Activated CD4-positive, alpha-beta T cell treated with anti-CD3 and anti-CD28 coated beads for 24 hours (primary cell): ENCODE measurements at places on chromosomes 16 and 17.

DNA sequence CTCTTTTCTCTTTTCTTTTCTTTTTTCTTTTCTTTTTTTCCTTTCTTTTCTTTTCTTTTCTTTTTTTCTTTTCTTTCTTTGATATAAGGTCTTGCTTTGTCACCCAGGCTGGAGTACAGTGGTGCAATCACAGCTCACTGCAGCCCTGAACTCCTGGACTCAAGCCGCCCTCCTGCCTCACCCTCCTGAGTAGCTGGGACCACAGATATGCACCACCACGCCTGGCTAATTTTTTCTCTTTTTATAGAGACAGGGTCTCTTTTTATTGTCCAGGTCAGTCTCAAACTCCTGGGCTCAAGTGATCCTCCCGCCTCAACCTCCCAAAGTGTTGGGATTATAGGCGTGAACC, 145.8 kb downstream of the IRX3 start:
- no peak for DNase-seq

GRCh38 chr17:44187131-44187899, 543 bp downstream of the TMUB2 start:
- no peak for DNase-seq

DNA sequence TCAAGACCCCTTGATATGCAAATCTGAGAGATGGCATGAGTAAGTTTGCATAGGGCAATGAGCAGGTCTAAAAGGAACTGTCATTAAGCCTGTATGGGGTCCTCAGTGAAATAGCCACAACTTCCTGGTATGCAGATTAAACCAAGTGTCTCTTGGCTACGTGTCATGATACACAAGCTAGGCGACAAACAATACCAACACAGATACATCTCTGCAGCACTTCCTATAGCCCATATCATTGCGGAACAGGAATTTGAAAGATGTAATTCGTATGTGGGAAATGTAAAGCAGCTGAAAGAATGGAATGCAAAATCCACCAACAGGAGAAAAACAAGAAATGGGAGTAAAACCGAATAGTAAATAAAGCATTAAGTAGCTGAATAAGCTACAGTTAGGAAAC, 12.9 kb downstream of the PRSS22 start:
- DNase-seq = no peak

- no peak for DNase-seq
Observed at GRCh38 chr17:47363171-47363570, 39.4 kb downstream of the EFCAB13 start.

GRCh38 chr16:49600976-49601375, 227.4 kb downstream of the C16orf78 start:
- DNase-seq = no peak

DNA sequence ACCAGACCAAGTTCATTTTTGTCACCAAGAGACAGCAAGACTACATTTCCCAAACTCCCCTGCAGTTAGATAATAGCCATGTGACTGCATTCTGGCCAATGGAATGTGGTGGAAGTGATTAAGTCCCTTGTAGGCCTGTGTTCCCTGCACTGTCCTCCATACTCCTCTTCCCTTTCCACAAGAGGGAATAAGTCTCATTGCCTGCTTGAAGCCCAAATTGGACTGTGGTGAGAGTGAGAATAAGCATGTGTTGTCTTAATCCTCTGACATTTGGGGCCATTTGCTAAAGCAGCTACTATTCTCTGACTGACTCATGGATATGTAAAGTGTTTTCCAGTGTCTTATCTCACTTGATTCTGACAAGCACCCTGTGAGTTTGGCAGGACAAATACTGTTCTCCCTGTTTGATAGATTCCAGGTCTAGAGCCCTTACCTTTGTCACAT, 20.7 kb downstream of the PIK3R6 start:
- no peak for DNase-seq

DNA sequence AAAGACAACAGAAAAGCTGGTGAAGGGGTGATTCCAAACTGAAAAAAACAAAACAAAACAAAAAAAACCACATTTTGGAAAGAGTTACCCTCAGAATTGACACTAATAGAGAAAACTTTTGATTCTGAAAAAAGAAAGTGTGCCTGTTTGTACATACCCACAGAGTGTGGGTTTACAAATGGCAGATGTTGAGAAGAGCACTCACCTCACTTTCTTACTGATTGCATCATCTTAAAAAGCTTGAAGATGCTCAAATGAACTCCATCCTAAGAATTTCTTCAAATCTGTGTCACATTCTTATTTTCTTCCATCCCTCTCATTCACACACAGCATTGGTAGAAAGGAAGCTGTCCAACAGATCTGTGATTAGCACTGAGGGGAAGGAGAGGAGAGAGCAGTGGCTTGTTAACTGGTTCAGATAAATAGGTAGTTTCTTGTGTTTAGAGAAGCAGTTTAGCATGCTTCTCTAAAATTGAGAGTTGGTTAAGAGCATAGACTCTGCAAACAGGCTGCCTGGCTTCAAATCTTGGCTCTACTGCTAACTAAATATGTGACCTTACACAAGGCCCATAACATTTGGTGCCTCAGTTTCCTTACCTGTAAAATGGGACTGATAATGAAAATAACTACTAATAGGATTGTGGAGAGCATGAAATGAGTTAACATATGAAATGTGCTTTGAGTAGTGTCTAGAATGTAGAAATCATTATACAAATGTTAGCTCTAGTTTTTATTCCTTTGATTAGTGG, 6.9 kb downstream of the GNAO1 start:
- DNase-seq = no peak

DNA sequence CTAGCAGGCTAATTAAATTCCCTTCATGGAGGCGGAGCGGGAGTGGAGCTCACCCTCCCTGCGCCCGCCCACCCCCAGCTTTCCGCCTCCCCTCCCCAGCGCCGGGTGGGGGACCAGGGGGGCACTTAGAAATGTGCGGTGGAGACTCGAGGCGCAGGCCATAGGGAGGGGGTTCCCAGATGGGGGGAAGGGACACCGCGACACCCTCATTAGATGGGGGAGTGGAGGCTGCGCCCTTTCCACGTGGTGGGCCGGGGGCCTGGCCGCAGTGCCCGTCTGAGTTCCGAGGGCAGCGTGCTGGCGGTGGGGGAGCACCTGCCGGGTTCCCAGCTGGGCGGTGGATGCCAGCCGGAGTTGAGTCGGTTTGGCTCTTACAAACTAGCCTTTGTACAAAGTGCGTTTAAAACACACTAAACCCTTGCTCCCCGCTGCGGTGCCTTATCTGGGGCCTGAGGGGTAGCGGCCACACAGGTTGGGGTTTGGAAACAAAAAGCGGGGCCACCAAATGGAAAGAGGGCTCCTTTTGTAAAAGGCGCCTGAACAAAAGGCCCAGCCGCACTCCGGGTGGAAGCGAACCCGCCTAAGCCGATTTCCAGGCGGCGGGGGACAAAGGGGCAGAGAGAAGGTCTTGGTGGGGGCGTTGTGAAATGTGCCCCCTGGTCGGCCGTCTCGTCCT, 1.4 kb downstream of the GSE1 start:
- DNase-seq = no peak

DNA sequence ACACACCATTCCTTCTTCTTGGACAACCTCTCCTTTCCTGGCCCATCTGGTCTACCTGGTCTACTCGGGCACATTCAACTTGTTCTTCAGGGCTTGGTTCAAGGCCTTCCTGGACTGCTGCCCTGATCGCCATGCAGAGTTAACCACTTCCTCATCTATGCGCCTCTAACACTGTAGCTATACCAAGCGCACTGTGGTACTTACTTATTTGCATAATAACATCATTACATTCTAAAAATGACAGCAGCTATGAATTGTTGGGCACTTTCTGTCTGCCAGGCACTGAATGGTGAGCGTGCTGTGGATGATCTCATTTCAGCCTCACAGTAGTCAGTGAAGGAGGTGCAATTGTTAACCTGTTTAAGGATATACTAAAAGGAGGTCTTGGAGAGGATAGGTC, 66.9 kb upstream of the SDK2 start:
- no peak for DNase-seq

- no peak for DNase-seq
Observed at GRCh38 chr16:73189136-73189535, 141.2 kb upstream of the ZFHX3 start.

GRCh38 chr17:59377410-59377809, 46.0 kb downstream of the YPEL2 start:
- DNase-seq = no peak

DNA sequence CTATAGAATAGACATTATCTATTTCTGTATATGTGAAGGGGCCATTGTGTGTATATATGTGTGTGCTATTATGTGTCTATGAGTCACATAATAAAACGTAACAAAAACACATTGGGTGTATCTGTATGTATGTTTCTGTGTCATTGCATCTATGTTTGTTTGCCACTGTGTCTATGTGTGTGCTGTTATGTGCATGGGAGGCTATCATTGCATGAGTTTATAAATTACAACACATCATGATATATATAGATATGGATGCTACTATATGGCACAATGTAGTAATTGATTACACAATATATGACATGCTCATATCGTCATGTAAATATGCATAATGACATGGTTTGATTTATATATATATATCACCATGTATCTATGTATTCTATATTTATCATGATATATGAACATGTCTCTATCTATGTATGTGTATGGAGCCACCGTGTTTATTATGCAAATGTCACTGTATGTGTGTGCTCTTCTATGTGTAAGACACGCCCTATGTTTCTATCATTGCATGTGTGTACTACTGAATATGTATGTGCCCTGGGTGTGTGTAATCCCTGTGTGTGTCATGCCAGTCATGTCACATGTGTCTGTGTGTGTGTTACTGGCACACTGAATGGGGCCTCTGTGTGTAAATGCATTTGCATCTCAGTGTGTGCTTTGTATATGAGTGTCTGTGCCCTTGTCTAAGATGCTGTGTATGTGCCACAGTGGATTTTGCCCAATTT, 1.4 kb upstream of the TSPOAP1 start:
- no peak for DNase-seq

- no peak for DNase-seq
Observed at GRCh38 chr16:59591480-59591879, 857.4 kb upstream of the GOT2 start.

GRCh38 chr16:35628976-35629375, 2169.6 kb downstream of the TP53TG3F start:
- DNase-seq = no peak

- no peak for DNase-seq
Observed at GRCh38 chr17:36500745-36501225, 14.3 kb downstream of the ZNHIT3 start.

DNA sequence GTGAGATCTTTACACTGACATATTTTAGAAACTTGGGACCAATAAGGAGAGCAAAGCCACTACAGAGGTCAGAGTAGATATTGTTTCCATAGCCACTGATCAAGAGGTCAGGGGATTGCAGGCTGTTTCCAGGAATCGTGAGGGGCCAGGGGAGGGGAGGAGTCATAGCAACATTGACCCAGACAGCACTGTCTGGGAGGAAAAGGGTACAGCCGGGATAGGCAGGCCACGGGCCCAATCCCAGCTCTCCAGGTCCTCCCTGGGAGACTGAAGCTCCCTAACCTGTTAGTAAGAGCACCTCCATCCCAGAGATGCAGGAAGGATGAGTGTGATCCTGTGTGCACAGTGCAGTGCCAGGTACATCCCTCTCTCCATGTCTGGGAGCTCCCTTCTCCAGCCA, 48.5 kb upstream of the TMEM132E start:
- no peak for DNase-seq

- DNase-seq = no peak
Observed at GRCh38 chr16:54135361-54136275, 151.0 kb downstream of the IRX3 start.
